ENCODE measurements at places on chromosomes 16 and 17.

DNA sequence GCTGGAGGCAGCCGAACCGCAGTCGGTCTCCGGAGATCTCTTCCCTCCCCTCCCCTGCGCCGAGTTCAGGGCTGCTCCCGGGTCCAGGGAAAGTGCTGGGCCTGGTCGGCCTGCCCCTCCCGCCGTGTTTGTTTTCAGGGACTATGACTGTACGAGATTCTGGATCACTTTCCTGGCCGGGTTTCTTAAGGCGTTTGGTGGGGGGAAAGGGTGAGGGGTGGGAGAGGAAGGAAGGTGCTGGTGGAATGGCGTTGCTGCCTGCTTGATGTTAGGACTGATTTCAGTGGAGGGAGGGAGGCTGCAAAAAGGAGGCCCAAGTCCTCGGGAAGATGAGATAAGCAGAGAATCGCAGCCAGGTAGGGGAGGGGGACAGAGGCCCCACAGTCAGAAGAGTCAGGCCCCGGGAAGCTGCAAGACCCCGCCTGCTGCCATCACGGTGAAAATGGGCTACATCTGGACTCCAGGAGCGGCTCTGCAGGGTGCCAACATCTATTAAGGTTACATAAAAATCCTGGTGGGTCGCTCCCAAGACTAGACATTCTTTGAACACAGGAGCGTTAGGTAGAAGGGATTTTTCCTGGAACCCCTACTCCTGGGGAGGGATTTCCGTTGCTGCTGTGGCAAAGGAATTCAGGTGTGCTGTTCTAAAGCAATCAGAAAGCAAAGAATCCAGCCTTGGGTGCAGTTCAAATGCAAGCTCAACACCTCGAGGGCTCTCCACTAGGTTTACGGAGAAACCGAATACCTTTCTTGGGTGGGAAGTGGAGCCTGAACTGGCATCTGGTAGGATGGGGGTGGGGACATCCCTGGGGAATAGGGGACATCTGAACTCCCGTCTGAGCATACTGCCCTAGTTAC, 1.2 kb downstream of the ARHGAP44 start:
- no peak for DNase-seq

- DNase-seq = peak; percentile 58
Observed at GRCh38 chr16:74999609-75000480, 1.0 kb downstream of the ZNRF1 start.

DNA sequence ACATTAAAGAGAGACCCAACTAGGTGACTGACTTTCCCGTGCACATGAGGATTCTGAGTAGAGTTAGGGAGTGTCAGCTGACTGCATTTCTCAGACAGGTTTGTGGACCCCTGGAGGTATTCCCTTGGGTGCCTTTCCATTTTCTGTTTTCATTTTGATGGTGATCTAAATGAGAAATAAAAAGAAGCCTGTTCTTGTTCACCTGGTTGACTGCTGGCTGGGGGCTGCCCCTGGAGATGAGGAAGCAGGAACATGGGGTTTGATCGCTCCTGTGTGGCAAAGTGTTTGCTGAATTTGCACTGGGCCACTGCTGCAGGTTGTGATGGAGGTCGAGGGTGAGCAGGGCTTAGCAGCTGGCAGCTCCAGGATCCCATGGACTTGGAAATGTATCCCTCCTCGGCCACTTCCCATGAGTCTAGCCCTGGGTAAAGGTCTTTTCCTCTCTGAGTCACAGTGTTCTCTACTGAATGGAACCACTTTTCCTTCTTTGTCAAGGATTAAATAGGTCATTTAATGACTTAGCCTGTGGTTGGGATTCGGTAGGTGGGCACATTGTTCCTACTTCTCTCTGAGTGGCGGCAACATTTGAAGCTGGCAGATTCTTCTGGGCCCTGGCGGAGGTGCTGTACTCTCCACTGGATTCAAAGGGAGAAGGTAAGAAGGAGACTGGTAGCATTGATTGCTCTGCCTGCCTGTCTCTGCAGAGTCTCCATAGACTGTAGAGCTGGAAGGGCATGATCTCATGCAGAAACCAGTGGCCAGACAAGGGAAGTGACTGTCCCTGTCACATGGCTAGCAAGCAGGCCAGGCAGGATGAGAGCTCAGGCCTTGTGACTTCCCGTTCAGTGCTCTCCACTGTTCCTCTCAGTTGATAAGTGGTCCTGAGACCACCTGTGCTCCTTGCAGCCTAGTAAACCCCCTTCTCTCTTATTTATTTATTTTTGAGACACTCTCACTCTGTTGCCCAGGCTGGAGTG, 17.9 kb downstream of the SNX29 start:
- DNase-seq = no peak

DNA sequence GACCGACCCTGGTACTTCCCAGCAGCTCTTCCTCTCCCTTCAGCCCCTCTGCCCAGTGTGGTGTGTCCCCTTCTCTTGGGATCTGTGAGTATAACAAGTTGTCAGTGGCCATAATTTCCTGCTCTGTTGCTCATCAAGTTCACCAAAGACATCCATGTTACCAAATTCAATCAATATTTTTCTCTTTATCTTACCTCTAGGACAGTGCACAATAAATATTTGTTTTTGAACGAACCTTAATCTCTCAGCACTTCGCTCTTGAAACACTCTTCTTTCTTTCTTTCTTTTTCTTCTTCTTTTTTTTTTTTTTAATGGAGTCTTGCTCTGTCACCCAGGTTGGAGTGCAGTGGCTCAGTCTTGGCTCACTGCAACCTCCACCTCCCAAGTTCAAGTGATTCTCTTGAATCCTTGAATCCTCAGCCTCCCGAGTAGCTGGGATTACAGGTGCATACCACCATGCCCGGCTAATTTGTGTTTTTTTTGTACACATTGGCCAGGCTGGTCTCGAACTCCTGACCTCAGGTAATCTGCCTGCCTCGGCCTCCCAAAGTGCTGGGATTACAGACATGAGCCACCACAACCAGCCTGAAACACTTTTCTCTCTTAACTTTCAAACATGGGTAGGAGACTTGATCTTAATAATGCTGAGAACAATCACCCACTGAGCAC, 2.7 kb upstream of the UMOD start:
- DNase-seq = no peak

- DNase-seq = no peak
Observed at GRCh38 chr16:55301385-55302008, 22.5 kb upstream of the IRX6 start.

DNA sequence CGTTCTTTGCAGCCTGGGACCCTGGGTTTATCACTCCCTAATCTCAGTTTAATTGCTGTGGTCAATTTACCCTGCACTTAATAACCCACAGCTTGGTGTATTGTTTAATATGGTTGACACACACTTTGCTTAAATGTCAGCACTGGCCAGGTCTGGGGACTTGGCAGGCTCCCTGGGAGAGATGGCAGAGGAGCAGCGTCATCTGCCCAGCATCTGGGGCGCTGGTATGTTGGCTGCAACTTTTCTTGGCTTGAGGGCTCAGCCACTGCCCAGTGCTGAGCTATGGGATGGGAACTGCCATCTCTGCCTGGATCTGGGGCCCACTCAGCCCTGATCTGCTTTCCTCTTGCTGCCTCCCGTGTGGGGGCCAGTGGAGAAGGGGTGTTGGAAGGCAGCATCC, 115.7 kb upstream of the IRX3 start:
- DNase-seq = peak; percentile 20

DNA sequence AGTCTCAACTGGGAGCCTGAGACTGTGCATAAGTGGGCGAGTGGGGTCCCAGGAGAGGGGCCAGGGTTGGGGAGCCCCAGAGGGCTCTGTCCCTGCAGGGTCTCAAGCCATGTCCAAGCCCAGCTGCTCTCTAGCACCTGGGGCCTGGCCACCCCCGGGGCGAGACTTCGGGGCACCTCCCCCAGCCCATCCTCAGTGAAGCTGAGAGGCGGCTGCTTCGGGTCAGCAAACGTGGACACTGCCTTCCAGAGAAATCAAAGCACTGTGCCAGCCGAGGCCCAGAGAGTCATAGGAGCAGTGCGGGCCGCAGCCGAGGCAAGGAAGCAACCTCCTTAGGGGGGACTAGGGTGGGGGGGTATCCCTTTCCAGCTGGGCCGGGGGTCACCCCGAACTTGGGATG, 77.5 kb downstream of the ENGASE start:
- DNase-seq = no peak

GRCh38 chr17:48749621-48750553, 21.3 kb upstream of the HOXB13 start:
- DNase-seq = no peak

GRCh38 chr16:624526-625070, 6.2 kb upstream of the WFIKKN1 start:
- DNase-seq = no peak

GRCh38 chr16:14205666-14206065, 134.5 kb downstream of the MRTFB start:
- DNase-seq = no peak

GRCh38 chr17:17366941-17367875, 64.0 kb downstream of the NT5M start:
- DNase-seq = no peak

DNA sequence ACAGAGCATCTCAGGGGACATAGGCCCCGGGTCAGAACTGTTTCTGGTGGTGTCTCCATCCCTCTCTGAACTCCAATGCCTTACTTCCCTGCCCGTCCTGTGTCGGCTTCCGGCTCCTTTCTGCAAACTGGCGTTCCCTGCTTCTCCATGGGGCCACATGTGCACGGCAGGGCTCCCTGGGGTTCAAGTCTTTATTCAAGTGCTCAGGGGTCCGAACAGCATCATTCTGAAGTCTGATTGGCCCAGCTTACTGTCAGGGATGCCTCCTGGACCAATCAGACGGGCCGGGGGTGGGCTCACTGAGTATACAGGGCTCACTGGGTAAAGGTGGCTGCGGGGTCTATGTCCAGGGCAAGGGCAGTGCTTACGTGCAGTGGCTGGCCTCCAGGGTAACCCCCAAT, 17.1 kb downstream of the C16orf82 start:
- peak; percentile 37 for DNase-seq

DNA sequence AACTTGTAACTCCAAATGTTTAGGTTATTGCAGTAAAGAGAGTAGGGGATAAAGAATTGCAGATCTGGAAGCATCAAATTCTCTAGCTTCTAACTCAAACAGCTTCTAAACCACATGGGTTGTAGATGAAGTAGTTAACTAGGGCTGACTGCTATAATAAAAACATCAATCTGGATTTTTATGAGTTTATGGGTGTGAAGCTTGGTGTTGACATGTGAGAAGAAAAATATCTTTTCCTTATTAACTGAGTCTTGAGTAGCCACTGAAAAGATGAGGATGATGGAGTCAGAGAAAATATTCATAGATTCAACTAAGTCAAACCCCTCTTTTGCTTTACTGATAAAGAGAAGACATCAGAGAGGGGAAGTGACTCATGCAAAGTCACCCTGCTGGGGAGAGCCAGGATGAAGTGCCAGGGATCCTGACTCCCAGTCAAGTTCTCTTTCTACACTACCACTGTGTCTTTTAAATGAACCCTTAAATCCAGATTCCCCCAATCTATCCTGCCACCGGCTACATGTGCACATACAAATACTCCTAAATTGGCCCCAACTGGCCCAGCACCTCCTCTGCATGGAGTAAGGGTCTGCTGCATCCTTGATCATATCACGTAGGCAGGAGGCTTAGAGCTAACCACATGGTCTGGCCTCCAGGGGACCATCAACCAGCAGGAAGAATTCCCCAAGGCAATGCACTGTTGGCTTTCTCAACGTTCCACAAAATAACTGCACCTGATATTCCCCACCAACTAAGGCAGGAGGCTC, 264.0 kb upstream of the CCL2 start:
- no peak for DNase-seq

- DNase-seq = no peak
Observed at GRCh38 chr17:9878786-9879525, 26.1 kb downstream of the RCVRN start.

- no peak for DNase-seq
Observed at GRCh38 chr17:16466407-16466806, 25.6 kb downstream of the LRRC75A start.

DNA sequence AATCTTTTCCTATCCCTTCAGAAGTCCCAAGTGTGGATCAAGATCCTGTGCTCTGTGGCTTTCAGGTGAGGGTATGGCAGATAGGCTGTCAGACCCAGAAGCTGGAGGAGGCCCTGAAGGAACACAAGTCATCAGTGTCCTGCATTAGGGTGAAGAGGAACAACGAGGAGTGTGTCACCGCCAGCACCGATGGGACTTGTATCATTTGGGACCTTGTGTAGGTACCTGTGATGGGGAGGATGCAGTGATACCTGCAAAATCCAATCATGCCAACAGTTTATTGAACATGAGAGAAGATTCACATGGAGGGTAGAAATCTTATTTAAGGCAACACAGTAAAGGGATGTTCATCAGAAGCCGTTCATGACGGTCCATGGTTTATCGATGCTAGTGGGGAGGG, 10.0 kb upstream of the USP43 start:
- no peak for DNase-seq

- DNase-seq = no peak
Observed at GRCh38 chr16:77744141-77744540, 21.8 kb downstream of the NUDT7 start.

DNA sequence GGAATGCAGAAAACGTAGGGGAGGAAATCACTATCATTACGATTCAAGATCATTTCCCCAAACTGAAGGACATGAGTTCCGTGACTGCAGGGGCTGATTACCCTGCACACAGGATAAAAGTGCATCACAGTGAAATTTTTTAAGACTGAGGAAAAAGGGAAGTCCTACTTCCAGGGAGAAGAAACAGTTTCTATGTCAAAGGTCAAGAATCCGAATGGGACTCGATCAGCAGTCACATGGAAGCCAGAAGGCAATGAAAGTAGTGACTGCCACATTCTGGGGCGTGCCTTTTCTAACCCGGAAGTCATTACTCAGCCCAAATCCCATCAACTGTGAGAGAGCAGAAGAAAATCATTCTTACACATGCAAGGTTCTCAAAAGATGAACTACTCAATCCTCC, 12.1 kb downstream of the ZZEF1 start:
- DNase-seq = peak; percentile 28

DNA sequence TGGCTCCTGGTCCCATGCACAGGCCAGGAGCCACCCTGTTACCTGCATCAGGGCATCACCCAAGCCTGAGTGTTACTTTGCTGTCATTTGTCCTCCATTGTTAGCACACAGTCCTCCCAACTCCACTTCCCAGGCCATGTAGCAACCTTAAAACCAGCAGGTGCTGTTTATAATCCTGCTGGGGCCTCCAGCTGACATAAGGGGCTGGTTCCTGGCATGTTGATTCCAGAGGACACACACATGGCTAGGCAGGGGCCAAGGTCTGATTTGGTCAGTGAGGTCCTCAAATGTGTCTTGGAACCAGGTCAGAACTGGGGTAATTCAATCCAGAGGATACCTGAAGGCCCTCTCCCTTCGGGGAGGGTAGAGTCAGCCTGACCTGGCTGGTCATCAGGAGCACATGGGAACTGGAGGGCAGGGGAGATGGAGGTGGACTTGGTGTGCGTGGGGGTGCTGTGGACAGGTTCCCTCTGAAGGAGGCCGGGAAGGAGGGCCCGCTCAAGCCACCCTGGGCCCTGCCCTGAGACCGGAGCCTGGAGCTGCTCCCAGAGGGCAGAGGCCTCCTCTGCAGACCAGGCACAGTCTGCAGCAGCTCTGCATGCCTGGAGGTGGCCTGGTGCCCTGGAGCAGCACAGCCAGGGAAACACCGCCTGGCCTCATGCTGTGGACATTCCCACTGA, 6.6 kb downstream of the ADORA2B start:
- DNase-seq = peak; percentile 2

- no peak for DNase-seq
Observed at GRCh38 chr17:74442670-74443515, 11.0 kb downstream of the GPRC5C start.

- no peak for DNase-seq
Observed at GRCh38 chr16:2177101-2177500, 19.3 kb downstream of the CASKIN1 start.

- no peak for DNase-seq
Observed at GRCh38 chr17:66855204-66855603, 20.3 kb downstream of the CACNG5 start.

Data from AG08396 (cell line).